Stimulated activated CD4-positive, alpha-beta T cell treated with anti-CD3 and anti-CD28 coated beads, Interleukin-4, amount 100 ng/mL, for 48 hours (primary cell): ENCODE measurements at places on chromosomes 5 and 9.

- no peak for DNase-seq
Measured at GRCh38 chr5:142869886-142870285, 99.7 kb downstream of the ARHGAP26 start.

- no peak for DNase-seq
Measured at GRCh38 chr9:76087976-76088375, 197.5 kb downstream of the PCSK5 start.

- DNase-seq, result no peak
Measured at GRCh38 chr5:16803831-16804230, 132.3 kb downstream of the MYO10 start.

GRCh38 chr5:132464156-132464939 is 26.2 kb downstream of the IRF1 start:
- DNase-seq, result no peak

GRCh38 chr5:98911280-98912040 is 17.3 kb downstream of the CHD1 start:
- no peak for DNase-seq

DNA sequence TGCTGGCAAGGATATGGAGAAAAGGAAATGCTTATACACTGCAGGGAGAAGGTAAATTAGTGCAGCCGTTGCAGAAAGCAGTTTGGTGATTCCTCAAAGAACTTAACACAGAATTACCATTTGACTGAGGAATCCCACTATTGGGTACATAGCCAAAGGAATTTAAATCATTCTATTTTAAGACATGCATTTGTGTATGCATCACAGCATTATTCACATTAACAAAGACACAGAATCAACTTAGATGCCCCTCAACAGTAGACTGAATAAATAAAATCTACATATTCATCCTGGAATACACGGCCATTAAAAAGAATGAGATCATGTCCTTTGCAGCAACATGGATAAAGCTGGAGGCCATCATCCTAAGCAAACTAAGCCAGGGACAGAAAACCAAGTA is 510.1 kb upstream of the CDH9 start:
- no peak for DNase-seq

DNA sequence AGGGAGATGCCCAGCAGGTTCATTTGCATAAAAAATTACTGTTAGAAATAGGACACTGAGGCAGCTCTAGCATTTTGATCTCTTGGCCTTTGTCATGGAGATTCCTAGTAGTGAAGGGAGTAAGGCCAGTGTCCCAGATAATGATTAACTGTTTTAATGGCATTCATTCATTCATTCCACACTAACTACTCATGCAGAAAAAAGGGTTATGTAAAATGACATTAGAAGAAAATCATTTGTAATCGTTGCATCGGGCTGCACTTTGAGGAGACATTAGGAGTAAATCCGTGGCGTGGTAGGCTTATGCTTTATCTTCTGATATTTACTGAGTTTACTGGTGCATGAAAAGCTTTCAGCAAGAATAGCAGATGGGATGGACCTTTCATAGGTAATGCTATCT is 82.6 kb upstream of the GRHPR start:
- DNase-seq, result no peak

DNA sequence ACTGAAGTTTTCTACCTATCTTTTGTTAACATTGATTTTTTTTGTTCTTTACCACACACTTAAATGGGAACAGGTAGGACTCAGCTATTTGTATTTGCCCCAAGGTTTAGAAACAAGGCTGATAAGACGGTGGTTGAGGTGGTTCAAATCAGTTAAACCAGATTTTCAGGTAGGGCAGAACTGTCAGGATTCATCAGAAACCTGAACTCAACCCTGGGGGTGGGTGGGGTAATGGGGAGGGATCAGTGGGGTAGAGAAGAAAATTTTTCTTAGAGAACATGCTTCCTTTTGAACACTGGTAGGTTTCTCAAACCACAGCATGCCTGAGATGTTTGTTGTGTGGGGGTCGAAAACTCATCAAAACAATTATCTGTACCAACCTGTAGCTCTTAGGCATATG is 113.0 kb downstream of the BASP1 start:
- DNase-seq, result no peak

- peak; percentile 1 for DNase-seq
Measured at GRCh38 chr5:116766470-116766947, 191.9 kb upstream of the SEMA6A start.

- DNase-seq, result no peak
Measured at GRCh38 chr9:73239570-73240265, 88.1 kb downstream of the ANXA1 start.

DNA sequence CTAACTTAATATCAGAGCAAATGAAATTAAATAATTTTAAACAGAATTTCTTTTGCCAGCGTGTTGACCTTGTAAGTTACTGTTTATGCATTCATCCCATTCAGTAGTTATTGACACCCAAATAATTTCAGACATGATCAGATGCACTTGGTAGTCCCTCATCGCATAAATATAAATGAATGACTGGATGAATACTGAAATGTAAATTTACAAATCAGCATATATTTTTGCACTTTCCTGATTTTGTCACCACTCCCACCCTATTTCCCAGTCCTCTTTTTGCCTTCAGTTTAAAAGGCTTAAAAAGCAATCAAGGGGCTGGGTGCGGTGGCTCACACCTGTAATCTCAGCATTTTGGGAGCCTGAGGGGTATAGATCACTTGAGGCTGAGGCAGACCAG is 17.1 kb upstream of the LIFR start:
- DNase-seq, result no peak

- DNase-seq, result no peak
Measured at GRCh38 chr5:56840597-56840996, 25.2 kb downstream of the MAP3K1 start.

DNA sequence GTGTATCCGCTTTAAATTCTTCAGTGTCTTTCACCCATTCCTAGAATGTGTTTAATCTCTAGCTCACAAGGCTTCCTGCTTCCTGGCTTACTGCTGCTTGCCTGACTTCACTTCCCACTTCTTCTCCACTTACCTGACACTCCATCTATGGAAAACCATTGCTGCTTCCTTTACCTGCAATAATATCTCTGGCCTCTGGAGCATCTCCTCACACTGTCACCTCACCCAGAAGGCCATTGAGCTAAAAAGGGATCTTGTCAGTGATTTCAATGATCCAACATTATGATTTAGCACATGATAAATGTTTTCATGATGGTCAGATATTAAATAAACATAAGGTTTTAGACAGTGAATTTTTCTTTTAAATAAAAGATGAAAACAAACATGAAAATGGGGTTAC is 281.1 kb downstream of the MRPS30 start:
- DNase-seq, result no peak

DNA sequence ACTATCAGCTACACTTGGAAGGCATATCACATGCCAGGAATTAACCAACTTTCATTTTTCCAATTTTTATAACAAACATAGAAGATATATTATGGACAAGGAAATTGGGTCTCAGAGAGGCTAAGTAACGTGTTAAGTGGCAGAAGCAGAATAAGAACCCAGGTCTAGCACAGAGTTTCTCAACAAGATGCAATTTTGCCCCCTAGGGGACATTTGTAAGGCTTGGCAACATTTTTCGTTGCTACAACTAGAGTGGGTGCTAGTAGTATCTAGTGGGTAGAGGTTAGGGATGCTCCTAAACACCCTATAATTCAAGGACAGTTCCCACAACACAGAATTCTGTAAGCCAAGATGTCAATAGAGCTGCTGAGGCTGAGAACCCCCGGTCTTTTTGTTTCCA is 180.6 kb downstream of the SNCAIP start:
- DNase-seq, result no peak

GRCh38 chr5:18720002-18720401 is 1085.7 kb downstream of the TAF11L14 start:
- no peak for DNase-seq

GRCh38 chr9:20815923-20816703 is 132.1 kb downstream of the FOCAD start:
- DNase-seq, result no peak

DNA sequence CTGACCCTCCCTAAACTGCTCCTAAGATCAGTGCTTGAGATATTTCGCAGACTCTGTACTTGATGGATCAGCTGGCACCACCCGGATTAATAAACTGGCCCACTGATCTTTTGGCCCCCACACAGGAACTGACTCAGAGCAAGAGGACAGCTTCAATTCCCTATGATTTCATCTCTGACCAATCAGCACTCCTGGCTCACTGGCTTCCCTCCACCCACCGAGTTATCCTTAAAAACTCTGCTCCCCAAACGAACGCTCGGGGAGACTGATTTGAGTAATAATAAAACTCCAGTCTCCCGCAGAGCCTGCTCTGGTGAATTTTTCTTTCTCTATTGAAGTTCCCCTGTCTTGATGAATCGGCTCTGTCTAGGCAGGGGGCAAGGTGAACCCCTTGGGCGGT is 36.5 kb upstream of the CD180 start:
- DNase-seq, result no peak

DNA sequence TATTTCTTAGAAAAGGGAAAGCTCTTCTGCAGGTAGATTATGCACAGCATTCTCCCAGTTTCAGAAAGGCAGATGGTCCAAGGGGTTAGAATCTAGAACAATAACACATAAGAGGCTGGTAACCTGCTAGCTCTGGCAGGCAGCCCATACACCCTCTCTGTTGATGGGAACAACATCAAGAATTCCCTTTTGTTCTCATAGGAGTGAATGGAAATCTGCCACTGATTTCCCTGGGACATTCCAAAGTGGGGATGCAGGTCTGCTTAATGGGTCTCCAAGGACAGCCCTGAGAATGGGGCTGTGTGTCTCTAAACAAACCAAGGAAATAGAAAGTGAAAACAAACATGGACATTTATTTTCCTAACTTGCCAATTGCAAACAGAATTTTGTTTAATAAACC is 456.8 kb downstream of the EBF1 start:
- no peak for DNase-seq

DNA sequence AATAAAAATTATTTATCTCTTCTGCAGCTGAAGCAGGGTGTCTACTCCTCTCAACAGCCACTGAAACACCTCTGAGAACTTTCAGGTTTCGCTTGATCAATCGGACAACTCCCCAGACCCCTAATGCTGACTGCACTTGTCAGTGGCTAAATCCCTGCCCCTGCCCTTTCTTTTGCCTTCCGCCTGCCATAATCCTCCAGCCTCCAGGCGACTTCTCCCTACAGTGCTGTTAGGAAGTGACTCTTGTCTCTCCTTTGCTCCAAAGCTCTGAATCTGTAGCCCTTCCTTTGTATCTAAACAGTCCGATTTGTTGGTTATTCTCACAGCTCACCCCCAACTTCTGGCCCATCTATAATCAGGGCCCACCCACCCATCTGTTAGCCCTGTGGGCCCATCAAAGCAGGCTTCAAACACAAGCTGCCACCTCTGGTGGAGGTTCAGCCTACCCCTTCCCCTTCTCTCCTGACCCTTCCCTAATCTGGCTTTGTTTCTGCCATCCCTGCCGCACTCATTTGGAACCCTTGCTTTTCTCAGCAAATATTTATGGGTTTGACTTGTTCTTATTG is 53.7 kb upstream of the IFNK start:
- no peak for DNase-seq

GRCh38 chr5:59090323-59090722 is 507.4 kb downstream of the RAB3C start:
- no peak for DNase-seq

DNA sequence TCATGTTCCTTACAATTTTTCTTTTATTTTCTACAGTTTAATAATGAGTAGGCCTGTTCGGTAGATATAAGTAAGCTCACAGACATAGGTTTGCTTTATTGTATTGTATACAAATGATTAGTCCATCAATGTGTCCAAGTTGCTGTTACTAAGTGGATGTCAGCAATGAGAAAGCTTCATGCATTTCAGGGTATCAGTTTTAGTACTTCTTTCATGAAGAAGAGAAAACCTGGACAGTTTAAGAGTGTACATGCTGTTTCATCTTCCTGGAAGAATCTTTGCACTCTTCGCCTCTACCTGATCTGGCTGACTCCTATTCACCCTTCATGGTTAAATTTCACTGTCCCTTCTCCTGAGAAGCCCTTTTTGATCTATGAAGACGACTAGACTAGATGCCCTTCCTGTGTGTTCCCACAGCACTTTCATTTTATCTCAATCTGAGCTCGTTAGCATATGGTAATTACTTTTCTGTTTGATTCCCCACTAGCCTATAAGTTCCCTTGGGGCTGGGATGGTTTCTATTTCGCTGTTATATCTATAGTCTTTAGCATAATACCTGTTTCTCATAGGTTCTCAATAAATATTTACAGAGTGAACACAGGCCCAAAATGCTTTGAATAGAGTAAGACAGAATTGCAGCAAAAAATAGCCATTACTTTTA is 70.7 kb downstream of the CETN3 start:
- DNase-seq, result no peak

DNA sequence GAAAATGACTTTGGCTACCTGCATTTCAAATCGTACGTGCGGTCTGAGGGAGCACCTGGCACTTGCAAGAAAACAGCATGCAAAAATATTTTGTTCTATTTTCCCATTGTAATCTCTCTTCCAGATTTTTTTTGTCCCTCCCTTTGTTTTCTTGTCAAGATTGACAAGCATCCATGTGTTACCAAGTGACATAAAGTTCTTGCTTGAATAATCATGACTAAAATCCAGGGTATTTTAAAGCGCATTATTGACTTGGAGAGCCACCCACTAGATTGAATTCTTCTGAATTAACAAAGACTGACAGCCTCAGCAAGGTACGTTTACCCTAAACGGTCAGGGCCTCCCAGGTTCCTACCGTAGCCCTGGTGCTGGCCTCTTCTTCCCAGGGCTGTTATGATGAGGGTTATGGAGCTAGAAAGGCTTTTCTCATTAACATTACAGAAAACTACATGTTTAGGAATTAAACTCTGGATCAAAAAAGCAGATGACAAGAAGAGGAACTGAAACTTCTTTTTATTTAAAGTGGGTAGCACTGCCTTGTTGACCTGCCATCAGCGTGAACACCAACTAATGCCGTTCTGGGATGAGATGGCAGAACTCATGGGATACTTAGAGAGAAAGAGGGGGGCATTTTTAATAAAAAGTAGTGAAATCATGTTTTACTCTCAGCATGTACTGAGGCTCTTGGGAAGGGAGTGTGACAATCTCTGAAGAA is 297.0 kb downstream of the EFNA5 start:
- no peak for DNase-seq

GRCh38 chr5:135309391-135310327 is 89.4 kb downstream of the MACROH2A1 start:
- DNase-seq, result no peak

GRCh38 chr5:13866792-13867191 is 77.7 kb downstream of the DNAH5 start:
- no peak for DNase-seq

GRCh38 chr5:137254119-137255090 is 244.7 kb downstream of the SPOCK1 start:
- no peak for DNase-seq

DNA sequence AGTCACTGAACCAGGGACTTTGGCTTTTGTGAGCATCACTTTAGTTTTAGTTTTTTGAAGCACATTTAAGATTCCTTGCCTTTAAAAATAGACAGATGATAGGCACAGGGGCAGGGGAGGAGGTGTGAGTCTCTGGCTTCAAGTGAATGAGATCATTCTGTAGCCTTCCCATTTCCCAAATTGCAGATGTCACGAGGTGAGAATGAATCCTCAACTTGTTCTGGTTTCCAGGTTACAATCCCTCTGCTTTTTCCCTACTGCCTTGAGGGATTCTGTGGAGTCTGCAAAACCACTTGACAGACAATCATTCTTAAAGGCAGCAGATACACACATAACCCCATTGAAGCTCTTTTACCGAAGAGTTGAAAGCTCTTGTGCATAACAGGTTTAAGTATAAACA is 332.4 kb downstream of the DMAC1 start:
- DNase-seq, result no peak
